ENCODE measurements at places on chromosomes 5 and 9. TPM values are rescaled to one million over a fixed set of nuclear protein-coding genes. Genes with fewer than 3 reads are reported as not detected.
A peak's percentile ranks its signal among the peaks of the same experiment; 100 is the strongest.

DNA sequence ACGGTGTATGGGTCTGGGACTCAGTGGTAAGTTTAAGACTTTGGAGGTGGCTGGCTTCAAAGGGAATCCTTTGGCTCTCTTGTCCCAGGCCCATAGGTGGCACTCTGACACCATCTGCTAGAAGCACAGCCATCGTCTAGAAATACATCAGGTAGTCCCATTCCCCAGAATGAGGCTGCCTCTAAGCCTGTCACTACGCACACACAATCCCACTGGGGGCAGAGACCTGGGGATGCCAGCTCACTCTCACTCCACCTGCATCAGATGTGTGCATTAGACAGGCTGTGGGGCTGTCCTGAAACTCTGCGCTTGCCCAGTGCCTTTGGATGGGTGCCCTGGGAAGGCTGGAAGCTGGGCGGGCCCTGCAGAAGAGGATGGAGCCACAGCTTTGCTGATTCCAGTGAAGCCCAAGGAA is 127.5 kb upstream of the PANK3 start:
- H3K27ac ChIP-seq = no peak overlapping the region
- no peaks in the 10 kb centered on the region for H3K4me1 ChIP-seq
- H3K27me3 ChIP-seq = no peaks in the 10 kb centered on the region
- H3K36me3 ChIP-seq = no peaks in the 10 kb centered on the region
- no peak overlapping the region for H3K4me3 ChIP-seq

GRCh38 chr9:103757062-103757461 is 337.0 kb upstream of the SMC2 start:
- no peak for DNase-seq
- H3K4me1 ChIP-seq = no peaks in the 10 kb centered on the region
- H3K4me3 ChIP-seq = no peak overlapping the region
- no peaks in the 10 kb centered on the region for H3K27me3 ChIP-seq

The TEK gene
- total RNA-seq = 15.2 TPM

DNA sequence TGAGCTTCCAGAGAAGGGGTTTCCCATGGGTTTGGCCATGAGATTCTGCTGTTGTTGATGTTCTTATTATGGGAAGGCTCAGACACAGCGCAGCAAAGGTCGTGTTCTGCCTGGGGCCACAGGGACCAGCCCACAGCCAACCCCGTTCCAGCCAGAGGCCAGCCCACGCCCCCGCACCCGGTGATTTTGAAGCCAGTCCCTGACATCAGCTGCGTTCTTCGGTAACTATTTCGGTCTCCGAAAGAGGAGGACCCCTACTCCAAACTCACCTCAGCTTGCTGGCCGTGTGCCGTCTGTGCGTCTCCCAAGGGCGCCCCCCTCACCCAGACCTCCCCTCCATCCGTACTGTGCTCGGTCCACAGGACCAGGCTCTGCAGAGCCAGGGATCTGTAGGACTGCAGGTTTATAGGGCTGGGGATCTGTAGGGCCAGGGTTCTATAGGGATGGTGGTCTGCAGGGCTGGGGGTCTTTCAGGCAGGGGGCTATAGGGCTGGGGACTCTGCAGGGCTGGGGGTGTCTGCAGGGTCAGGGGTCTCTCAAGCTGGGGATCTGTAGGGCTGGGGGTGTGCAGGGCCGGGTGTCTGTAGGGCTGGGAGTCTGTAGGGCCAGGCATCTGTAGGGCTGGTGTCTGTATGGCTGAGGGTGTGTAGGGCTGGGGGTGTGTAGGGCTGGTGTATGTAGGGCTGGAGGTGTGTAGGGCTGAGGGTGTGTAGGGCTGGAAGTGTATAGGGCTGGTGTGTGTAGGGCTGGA is 11.8 kb downstream of the COL5A1 start:
- no peaks in the 10 kb centered on the region for H3K36me3 ChIP-seq
- no peaks in the 10 kb centered on the region for H3K27me3 ChIP-seq
- H3K4me1 ChIP-seq = peaks cover 4% of the 10 kb centered on the region
- no peak overlapping the region for H3K27ac ChIP-seq
- peak overlapping the region; percentile 8 for H3K4me3 ChIP-seq

GRCh38 chr9:114178756-114179450 is 23.6 kb downstream of the COL27A1 start:
- DNase-seq = peak; percentile 34
- no peaks in the 10 kb centered on the region for H3K36me3 ChIP-seq
- H3K4me1 ChIP-seq = no peaks in the 10 kb centered on the region

DNA sequence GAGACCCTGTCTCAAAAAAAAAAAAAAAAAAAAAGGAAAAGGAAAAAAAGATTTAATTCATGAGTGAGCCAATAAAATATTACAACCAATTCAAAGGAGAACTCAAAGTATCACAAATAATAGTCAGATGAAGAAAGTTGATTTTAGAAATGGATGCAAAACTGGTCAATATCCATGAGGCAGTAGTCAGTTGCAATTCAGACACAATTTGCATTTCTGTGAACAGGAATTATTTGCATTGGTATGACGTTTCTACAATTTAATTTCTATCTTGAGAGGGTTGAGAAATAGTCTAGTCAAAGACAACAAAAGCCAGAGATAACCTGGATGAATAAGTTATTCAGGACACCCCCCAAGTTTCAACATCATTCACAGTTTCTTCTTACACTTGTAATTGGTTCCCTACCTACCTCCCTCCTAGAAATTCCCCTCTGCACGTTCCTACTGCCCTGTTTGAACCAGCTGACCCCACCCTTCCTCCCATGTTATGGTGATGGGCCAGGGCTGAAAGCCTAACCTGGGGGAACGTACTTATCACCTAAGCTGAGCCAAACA is 28.6 kb upstream of the CDKN2AIPNL start:
- H3K27ac ChIP-seq = no peak overlapping the region
- H3K4me1 ChIP-seq = peaks cover 13% of the 10 kb centered on the region
- no peaks in the 10 kb centered on the region for H3K36me3 ChIP-seq
- no peaks in the 10 kb centered on the region for H3K27me3 ChIP-seq
- no peak overlapping the region for H3K4me3 ChIP-seq

The UBE2QL1 gene
- total RNA-seq = 1.8 TPM

- no peaks in the 10 kb centered on the region for H3K4me1 ChIP-seq
- H3K36me3 ChIP-seq = peaks cover 10% of the 10 kb centered on the region
- no peak overlapping the region for H3K4me3 ChIP-seq
- H3K27me3 ChIP-seq = no peaks in the 10 kb centered on the region
Measured at GRCh38 chr5:37055383-37055990, 178.9 kb downstream of the NIPBL start.

The SLC25A2 gene
- 0.98 TPM for total RNA-seq

DNA sequence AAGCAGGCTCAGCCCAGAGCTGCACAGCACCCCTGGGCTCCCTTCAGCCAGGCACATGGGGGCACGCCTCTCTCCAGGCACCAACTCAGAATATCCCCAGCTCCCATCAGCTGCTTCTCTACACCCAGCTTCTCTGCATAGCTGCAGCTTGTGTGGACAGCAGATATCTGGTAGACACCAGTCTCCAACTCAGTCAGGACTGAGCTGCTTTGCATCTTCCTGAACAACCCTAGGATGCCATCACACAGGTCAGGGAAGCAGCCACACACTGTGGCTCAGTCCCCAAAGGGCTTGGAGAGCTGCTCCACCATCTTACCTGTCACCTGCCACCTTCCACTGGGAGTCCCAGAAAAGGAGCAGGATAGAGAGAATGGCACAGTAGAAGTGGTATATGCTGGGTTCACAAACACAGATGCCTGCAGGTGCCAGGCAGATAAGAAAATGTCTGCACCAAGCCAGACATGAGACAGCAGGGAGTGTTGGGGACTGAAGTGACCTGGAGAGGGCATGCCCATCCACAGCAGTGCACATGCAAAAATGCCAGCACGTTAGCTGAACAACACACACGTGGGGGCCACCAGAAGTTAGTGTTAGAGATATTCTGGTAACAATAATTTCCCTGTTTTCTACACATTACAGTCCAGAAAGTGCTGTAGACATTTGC is 42.0 kb downstream of the THBS4 start:
- no peaks in the 10 kb centered on the region for H3K27me3 ChIP-seq
- H3K27ac ChIP-seq = no peak overlapping the region

GRCh38 chr5:148979083-148979723 is 83.7 kb downstream of the SH3TC2 start:
- no peak overlapping the region for H3K4me3 ChIP-seq
- H3K27ac ChIP-seq = peak overlapping the region; percentile 65
- H3K4me1 ChIP-seq = no peaks in the 10 kb centered on the region
- no peaks in the 10 kb centered on the region for H3K36me3 ChIP-seq

The MLANA gene
- not detected for total RNA-seq

- no peaks in the 10 kb centered on the region for H3K27me3 ChIP-seq
- no peak for DNase-seq
- no peaks in the 10 kb centered on the region for H3K4me1 ChIP-seq
- H3K36me3 ChIP-seq = no peaks in the 10 kb centered on the region
- no peak overlapping the region for H3K4me3 ChIP-seq
Measured at GRCh38 chr5:90747693-90748092, 189.1 kb downstream of the ADGRV1 start.

The PCDHGB1 gene
- total RNA-seq = 5.1 TPM

The LTC4S gene
- 6.7 TPM for total RNA-seq

The ABCA1 gene
- total RNA-seq = 67.8 TPM

- no peaks in the 10 kb centered on the region for H3K36me3 ChIP-seq
- H3K4me1 ChIP-seq = no peaks in the 10 kb centered on the region
- H3K4me3 ChIP-seq = no peak overlapping the region
- H3K27me3 ChIP-seq = no peaks in the 10 kb centered on the region
- H3K27ac ChIP-seq = no peak overlapping the region
- DNase-seq = no peak
Measured at GRCh38 chr5:43401827-43402226, 10.4 kb downstream of the CCL28 start.

The PCDHA9 gene
- total RNA-seq = 0.66 TPM

- no peak overlapping the region for H3K4me3 ChIP-seq
- no peak overlapping the region for H3K27ac ChIP-seq
- H3K27me3 ChIP-seq = no peaks in the 10 kb centered on the region
- H3K36me3 ChIP-seq = no peaks in the 10 kb centered on the region
- no peak for DNase-seq
Measured at GRCh38 chr9:70519912-70520724, 105.7 kb upstream of the KLF9 start.

GRCh38 chr5:150303070-150303615 is 438 bp upstream of the ARSI start:
- H3K4me1 ChIP-seq = no peaks in the 10 kb centered on the region
- no peak overlapping the region for H3K4me3 ChIP-seq
- peaks cover 9% of the 10 kb centered on the region for H3K27me3 ChIP-seq

DNA sequence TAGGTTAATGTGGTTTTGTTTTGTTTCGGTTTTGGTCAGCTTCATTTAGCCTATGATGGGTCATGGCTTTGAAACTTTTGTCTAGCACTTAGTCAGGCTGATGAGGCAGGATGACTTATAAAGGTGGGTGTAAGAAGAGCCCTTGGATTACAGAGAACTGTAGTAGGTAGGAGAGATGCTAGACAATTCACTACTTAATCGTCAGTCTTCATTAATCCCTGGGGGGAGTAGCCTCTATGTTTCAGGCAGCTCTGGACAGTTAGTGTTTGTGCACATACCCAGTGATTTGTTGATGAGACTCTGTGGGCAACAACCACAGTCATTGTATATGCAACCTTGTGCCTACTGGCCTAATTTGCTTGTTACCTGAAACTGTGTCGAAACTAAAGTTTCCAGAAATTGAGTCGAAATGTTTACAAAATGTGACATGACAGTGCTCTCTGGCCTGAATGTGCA is 113.3 kb downstream of the MTREX start:
- DNase-seq = no peak
- H3K4me3 ChIP-seq = no peak overlapping the region
- peak overlapping the region; percentile 16 for H3K27ac ChIP-seq
- H3K36me3 ChIP-seq = peaks cover 6% of the 10 kb centered on the region
- no peaks in the 10 kb centered on the region for H3K4me1 ChIP-seq
- no peaks in the 10 kb centered on the region for H3K27me3 ChIP-seq

DNA sequence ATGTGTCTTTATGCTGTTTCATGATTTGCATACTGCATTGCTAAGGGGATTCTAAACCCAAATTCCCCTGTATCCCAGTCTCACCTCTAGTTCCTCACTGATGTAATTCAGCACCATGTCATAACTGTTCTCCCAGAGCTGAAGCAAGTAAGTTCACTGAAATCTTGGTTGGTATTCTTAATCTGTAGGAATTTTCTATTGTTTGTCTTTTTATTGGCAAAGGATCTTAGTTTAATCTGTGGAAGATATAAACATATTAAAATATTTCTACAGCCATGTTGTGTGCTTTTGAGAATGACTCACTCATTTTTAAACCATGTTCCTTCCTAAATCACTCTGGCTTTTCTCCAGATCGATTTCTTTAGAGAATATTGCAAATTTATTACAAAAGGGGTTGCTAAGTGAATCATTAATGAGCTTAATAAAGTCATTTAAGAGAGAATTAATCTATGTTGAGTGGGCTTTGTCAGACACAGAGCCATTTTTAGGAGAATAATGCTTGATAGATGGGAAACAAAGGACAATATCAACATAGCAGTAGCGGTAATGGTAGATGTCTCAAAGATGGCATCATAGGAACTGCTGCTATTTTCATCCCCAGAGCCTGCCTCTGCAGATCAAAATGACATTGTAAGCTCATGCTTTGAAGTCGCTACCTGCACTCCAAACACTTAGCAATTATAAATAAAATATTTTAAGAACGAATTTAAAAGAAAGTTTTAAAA is 110.0 kb downstream of the ENC1 start:
- no peaks in the 10 kb centered on the region for H3K4me1 ChIP-seq
- no peaks in the 10 kb centered on the region for H3K36me3 ChIP-seq
- no peak for DNase-seq
- no peak overlapping the region for H3K4me3 ChIP-seq

The GRIA1 gene
- 0.33 TPM for total RNA-seq

- DNase-seq = no peak
- no peaks in the 10 kb centered on the region for H3K4me1 ChIP-seq
- H3K4me3 ChIP-seq = peak overlapping the region; percentile 93
- peak overlapping the region; percentile 97 for H3K27ac ChIP-seq
Measured at GRCh38 chr9:35162605-35163315, 951 bp downstream of the UNC13B start.

GRCh38 chr9:133499132-133499891 is 20.4 kb upstream of the SLC2A6 start:
- no peak overlapping the region for H3K27ac ChIP-seq
- H3K4me1 ChIP-seq = no peaks in the 10 kb centered on the region
- no peak overlapping the region for H3K4me3 ChIP-seq

GRCh38 chr5:112735702-112736101 is 2.0 kb upstream of the APC start:
- H3K36me3 ChIP-seq = no peaks in the 10 kb centered on the region
- no peak for DNase-seq
- H3K27me3 ChIP-seq = no peaks in the 10 kb centered on the region
- H3K4me1 ChIP-seq = no peaks in the 10 kb centered on the region
- H3K27ac ChIP-seq = no peak overlapping the region

DNA sequence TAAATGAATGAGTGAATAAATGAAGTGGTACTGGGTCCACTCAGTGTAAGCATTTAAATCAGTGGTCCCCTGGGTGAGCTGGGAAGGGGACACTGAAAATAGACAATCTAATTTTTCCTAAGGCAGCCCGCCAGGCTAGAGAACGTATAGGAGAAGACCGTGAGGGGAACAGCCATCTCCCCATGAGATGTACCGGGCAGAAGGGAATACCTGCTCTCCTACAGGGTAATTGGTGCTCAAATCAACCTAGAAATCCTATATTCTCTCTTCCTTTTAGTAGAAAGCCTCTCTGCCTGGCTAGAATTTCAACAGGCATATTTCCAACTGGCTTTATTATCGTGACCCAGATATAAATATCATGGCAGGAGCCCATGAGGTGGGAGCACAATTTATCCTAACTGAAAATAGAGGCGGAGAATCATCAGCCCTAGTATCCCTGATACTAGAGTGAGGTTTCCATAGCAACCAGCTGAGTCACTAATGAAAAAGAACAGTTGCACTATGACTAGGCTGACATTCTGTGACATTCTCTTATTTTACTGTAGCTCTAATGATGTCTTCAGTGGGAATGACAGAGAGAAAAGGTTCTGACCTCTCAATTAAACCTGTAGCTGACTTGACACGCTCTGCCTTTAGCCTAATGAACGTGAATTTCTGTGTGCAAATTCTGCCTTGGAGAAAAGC is 96.5 kb upstream of the CAST start:
- H3K36me3 ChIP-seq = no peaks in the 10 kb centered on the region
- no peak overlapping the region for H3K4me3 ChIP-seq
- H3K27ac ChIP-seq = no peak overlapping the region
- no peak for DNase-seq

Measured in breast epithelium (tissue), 4 donors.